ENCODE measurements at places on chromosomes 6 and 20.

- DNase-seq: no peak
These were observed 14.0 kb downstream of the KIAA1755 start for GRCh38 chr20:38246357-38247165.

GRCh38 chr6:161137839-161138542, 135.9 kb downstream of the AGPAT4 start:
- DNase-seq: no peak

DNA sequence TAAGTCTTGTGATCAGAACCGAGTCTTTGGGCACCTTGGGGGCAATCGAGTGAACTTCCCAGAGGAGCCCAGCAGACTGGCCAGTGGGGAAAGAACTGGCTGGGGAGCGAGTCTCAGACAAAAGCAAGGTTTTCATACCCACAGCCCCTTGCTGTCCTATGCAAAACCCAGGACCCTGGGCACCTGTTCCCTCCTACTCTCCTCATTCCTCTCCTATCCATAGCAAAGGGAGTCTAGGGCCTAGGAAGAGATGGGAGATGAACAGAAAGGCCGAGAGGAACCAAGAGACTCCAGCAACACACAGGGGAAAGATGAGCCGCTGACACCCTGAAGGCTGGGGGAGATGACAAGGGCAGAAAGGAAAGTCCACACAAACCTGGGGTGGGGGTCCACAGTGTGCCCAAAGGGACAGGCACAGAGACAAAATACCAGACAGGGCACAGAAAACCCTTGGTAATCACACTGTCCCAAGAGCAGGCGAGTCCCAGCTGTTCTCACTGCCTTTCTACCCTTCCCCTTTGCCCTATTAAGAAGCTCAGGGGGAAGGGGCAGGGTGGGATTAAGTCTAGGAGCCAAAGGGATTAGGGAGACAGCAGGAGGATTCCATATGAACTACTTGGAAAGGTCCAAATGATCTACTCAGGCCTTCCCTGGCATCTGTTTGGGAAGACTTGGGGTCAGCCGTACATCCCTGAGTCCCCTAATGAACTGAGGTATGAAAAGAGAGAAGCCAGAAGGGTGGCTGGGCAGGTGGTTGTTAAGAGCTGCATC, 6.5 kb downstream of the PPP1R18 start:
- DNase-seq: no peak

DNA sequence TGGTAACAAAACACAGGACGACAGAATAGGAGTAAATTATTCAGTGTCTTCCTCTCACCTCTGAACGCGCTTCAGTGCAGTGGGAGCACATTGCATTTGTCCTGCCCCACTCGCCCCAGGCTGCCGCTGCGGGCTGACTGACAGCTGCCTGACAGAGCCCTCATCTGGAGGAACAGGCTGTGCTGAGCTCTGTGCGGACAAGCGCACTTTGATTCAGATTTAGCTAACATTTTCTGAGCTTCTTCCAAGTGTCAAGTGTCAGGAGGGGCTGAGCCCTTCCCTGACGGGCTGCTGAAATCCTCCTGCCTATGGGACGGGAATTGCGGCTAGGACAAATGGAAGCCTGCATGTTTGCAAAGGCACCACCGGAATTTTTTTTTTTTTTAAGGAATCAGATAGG, 383.0 kb upstream of the CDH4 start:
- no peak for DNase-seq

GRCh38 chr6:3797231-3798054, 45.9 kb upstream of the PXDC1 start:
- no peak for DNase-seq

DNA sequence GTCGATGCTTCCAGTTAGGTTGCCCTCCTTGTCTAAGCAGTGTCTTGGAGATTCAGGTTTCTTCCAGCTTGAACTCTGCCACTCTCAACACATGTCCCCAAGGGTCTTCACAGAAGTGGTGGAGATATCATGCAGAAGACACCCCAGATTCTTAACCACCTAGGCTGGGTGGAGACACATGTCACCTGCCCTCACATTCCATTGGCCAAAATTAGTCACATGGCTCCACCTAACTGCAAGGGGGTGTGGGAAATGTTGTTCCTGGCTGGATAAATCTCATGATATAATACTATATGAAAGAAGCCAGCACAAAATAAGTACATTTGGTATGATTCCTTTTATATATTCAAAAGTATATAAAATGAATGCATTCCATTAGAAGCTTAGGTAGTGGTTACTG, 52.9 kb upstream of the SNRPB2 start:
- no peak for DNase-seq

- no peak for DNase-seq
These were observed 772.8 kb upstream of the MAN1A1 start for GRCh38 chr6:120122401-120122800.

- DNase-seq: no peak
These were observed 686 bp downstream of the GINS1 start for GRCh38 chr20:25408170-25408547.

Measured in anterior cingulate cortex (tissue), 58 donors.